Muscle of leg (tissue), 16 donors: ENCODE measurements at places on chromosomes 12 and 14. TPM values are rescaled to one million over a fixed set of nuclear protein-coding genes. Genes with fewer than 3 reads are reported as not detected.

DNA sequence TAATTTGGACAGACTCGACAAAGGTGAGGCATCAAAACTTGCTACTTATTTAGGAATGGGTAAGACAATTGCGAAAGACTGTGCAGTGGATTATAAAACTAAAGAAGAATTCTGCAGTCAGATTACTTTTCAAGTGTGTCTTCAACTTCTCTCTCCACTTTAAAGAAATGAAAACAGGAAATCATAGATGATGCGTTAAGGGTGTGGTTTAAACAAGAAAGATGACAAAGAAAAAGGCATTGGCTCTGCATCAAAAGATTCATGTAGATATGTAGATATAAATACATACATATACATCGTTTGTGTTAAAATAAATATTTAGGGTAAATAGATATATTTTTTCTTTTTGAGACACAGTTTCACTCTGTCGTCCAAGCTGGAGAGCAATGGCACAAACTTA lies 74.6 kb upstream of the PARP11 start:
- DNase-seq = no peak

DNA sequence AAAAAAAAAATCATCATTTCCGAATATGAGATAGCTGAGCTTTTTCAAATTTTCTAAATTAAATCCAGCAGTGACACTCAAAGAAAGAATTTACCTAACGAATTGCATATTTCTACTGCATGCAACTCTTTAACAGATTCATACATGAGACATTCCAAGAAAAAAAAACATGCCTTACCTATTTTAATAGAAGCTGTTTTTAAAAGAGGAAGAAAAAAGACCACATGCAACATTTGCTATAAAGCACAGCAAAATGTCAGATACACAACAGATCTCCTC lies 18.5 kb downstream of the CORO1C start:
- no peak for DNase-seq

GRCh38 chr12:118467641-118468305 lies 91.4 kb downstream of the SUDS3 start:
- no peak for DNase-seq

DNA sequence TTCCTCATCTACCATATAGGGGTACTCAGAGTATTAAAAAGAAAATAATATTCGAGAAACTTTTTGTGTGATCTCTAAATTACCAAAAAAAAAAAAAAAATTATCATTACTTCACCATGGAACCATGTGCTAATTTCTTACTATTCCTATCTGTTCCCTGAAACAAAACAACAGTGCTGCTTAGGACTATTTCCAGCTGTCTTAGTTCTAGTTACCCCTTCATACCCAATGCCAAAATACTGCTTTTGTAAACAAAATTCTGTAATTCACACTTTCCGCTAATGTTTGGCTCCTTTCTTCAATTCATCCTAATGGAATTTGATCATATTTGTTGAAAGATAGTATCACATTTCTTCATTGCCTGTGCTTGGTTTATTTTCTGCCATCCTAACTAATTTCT lies 470.2 kb downstream of the BTG1 start:
- DNase-seq = no peak

- DNase-seq = no peak
Measured at GRCh38 chr12:31297572-31298514, 28.1 kb downstream of the SINHCAF start.

DNA sequence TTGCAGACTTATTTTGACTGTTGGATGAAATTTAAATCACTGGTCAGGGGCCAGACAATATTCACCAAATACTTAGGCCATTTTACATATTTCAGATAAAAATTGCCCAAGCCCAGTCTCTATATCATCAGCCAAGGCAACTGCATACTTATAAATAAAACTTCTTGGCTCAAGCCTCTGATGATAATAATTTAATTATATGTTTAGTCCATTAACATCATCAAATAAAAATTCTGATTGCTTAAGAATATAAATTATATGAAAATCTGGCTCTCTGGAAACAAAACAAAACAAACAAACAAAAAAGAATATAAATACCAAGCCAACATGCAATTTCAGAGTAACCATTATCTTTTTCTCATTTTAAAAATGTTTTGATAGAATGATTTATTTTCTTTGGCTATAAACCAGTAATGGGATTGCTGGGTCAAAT lies 165.2 kb downstream of the BTG1 start:
- peak; percentile 30 for DNase-seq

Gene OTUB2
- total RNA-seq = 0.93 TPM

GRCh38 chr12:98238515-98239130 lies 276.8 kb upstream of the TMPO start:
- peak; percentile 85 for DNase-seq

DNA sequence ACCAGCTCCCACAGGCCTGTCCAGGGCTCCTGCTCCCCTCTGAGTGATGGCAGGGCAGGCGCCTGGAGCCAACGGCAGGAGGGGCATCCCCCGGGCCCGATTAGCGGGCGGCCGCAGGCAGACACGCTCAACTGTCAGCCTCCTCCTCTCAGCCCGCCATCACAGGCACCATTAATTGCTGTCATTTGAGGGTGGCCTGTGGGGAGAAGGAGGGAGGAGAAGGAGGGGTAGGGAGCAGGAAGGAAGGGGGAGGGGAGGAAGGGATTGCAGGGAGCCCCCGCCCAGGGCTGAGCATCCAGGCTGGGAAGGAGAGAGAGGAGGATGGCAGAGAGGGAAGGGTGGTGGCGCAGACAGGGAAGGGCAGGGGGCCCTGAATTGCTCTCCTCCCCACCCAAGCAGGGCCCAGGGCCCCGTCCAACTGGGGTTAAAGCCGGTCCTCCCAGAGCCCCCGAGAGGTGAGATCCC lies 36.1 kb downstream of the NCOR2 start:
- no peak for DNase-seq
